Substantia nigra (tissue), 51 donors: ENCODE measurements at places on chromosomes 3 and 15.
A peak's percentile ranks its signal among the peaks of the same experiment; 100 is the strongest.

DNA sequence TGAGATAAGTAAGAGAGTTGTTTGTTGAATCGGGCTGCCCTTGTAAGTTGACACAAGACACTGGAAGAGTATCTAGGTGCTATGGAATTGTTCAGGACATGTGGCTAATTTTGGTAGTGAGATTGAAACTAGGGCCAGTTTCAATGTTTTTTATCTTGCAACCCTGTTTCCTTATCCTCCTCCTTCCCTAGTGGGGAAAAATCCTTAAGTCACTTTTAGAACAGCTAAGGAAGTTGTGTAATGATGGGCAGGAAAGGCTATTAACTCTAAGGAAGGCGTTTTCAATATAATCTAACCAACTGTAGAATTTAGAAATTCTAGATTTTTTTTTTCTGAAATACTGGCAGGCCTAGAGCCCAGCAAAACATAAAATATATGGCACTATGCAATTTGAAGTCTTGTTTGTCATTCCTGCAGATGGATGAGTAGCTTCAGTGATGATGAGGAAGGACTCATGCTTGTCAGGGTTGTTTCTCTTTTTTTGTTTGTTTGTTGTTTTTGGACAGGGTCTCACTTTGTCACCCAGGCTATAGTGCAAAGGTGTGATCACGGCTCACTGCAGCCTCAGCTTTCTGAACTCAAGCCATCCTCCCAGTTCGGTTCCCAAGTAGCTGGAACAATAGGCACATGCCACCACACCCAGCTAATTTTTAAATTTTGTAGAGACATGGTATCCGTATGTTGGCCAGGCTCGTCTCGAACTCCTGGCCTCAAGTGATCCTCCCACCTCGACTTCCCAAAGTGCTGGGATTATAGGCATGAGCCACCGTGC lies 27.6 kb upstream of the ADAMTS9 start:
- no peak for DNase-seq

- no peak for DNase-seq
Observed at GRCh38 chr3:156459434-156459833, 95.5 kb downstream of the SSR3 start.

GRCh38 chr15:78808550-78808949 lies 2.7 kb downstream of the ADAMTS7 start:
- DNase-seq: no peak

GRCh38 chr15:66387163-66388042 lies 691 bp downstream of the MAP2K1 start:
- DNase-seq: no peak

- no peak for DNase-seq
Observed at GRCh38 chr3:47867451-47868044, 64.6 kb downstream of the DHX30 start.

- DNase-seq: no peak
Observed at GRCh38 chr15:68495981-68496705, 64.2 kb upstream of the ITGA11 start.

DNA sequence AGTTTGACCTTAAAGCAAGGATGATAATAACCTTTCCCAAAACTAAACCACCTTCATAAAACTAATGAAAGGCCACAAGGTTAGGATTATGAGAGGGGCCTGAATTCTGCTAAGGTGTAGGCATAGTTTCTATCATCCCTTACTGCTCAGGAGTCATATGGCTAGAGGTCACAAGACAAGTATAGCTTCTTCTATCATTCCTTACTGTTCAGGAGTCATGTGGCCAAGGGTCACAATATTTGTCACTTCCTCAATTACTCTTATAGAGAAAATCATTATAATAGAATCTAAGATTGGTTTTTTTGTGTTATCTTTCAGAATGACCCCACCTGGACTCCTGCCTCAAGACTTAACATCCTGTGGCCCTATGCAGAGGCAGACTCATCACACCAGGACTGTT lies 36.6 kb downstream of the HERC1 start:
- DNase-seq: no peak

GRCh38 chr15:86634146-86634545 lies 554.5 kb downstream of the AGBL1 start:
- DNase-seq: no peak

DNA sequence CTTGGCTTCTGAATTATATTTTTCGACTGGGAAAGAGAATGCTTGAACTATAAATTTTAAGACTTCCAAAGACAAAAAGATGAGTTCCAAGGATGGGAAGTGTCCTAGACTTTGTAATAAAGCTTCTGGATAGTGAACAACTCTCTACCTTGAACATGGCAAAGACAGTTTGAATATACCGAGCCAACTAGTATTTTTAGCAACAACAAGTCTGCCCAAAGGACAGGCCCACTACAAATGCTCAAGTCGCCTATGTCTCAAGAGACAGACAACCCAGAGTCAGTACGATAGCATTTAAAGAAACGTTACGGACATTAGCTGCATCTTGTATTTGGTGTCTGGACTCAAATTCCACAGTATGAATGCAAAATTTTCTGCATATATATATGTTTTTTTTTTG lies 175.3 kb upstream of the SLC2A2 start:
- DNase-seq: no peak

GRCh38 chr3:79587150-79587549 lies 180.6 kb downstream of the ROBO1 start:
- no peak for DNase-seq

DNA sequence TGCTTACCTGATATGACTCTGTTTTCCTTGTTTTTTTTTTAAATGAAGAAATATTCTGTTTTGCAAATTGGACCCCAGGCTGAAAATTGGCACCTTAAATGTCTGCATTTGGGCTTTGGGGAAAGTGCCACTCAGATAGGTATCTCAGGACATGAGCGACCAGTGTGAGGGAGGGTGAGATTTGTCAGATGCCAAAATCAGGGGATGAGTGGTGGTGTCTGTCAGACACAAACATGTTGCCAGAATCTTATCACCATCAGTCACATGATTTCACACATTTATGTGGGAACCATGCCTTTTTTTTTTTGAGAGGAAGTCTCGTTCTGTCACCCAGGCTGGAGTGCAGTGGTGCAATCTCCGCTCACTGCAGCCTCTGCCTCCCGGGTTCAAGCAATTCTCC lies 75.6 kb upstream of the OSBPL11 start:
- DNase-seq: no peak

- DNase-seq: peak; percentile 18
Observed at GRCh38 chr15:79184465-79184892, 93.9 kb upstream of the RASGRF1 start.

DNA sequence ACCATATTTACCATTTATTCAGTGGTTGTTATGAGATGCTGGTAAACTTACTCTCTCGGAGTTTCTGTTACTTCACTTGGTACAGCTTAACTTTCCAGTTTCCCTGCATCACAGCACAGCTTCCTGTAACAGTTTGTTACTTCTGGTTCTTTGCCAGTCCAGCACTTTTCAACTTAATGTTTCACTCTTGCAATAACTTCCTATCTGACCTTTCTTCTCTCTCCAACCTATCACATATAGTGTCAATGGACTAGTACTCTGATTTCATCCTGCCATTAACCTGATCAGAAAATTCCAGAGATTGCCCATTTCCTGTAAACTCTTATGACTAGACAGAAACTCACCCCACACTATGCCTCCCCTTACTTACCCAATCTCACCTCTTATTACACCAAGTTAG lies 3.9 kb upstream of the ATP11B start:
- no peak for DNase-seq

- no peak for DNase-seq
Observed at GRCh38 chr15:73957276-73957675, 31.0 kb downstream of the LOXL1 start.

DNA sequence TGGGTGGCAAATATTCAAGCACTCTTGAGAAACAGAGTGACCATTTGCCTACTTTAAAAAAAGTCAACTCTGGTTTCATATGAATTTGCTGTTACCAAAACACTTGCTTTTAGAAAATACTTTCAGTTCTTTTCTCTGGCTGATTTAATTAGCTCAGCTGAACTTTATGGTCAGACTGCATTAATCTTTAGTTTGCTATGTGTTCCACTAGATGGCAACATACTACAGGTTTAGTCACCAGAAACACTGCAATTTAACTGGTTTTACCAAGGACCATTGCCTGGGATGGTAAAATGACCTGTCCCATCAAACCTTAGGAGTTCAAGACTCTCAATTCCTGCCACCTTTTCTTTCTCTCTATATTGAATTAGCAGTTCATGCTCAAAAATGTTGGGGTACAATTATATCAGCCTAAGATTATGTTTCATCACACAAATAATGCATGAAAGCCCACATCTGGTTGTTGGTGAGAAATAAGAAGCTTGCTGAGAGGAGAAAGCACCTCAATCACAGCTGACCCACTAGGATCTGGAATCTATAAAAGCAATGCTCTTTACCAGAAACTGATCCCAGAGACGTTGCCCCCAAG lies 14.2 kb downstream of the EIF4E3 start:
- DNase-seq: no peak

- DNase-seq: peak; percentile 42
Observed at GRCh38 chr3:61564395-61565059, 3.2 kb downstream of the PTPRG start.

DNA sequence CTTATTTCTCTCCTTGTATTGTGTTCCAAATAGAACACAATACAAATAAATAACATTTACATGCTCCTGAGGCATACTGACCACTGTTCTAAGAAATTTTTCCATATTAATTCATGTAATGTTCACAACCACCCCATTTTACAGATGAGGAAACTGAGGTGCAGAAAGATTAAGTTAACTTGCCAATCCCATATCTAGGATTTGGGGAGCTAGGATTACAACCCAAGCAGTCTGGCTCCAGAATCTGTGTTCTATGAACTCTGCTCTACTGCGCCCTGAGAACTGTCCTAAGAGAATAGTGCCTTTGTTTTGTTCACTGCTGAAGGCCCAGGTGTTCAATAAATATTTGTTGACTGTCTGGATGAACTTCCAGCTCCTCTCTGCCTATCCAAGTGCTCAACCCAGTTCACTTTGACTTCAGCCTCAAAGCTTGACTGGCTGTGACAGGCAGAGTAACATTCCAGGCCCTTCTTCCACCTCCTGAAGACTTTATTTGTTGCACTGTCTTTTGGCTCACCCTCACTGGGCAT lies 3.1 kb downstream of the NEK10 start:
- no peak for DNase-seq

GRCh38 chr3:134338516-134339261 lies 35.6 kb downstream of the AMOTL2 start:
- DNase-seq: no peak

DNA sequence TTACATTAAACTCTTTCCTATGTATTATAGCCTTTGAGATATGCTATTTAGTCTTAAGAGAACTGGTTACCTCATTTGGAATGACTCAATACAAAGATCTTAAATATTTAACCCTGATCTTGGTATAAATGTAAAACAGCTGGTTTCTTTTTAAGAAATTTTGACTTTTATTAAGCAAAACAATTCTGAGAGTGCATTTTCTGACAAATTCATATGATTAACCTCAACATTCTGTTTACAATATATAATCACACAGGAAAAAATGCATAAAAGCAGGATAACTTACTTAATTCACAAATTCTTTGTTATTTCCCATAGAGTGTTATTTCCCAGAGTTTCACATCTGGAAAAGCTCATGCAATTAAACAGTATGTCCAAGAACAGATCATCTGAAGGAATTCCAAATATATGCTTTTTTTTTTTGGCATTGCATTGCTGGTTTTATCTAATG lies 400.4 kb upstream of the THBS1 start:
- DNase-seq: no peak

DNA sequence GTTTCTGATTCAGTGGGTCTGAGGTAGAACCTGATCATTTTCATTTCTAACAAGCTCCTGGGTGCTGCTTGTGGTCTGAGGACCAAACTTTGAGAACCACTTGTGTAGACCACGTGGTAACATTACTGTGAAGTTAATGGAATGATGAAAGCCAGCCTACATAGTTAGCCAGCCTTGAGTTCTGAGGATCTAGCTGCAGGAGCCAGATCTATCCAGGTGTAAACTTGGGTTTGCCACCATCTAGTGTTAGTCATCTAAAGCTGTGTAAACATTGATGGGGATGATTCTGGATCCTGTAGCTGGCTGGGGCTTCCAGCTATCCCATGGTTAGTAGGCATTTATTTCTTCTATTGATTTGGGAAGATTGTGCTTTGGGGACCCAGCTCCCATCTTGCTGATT lies 170.0 kb downstream of the TMEM108 start:
- DNase-seq: no peak

DNA sequence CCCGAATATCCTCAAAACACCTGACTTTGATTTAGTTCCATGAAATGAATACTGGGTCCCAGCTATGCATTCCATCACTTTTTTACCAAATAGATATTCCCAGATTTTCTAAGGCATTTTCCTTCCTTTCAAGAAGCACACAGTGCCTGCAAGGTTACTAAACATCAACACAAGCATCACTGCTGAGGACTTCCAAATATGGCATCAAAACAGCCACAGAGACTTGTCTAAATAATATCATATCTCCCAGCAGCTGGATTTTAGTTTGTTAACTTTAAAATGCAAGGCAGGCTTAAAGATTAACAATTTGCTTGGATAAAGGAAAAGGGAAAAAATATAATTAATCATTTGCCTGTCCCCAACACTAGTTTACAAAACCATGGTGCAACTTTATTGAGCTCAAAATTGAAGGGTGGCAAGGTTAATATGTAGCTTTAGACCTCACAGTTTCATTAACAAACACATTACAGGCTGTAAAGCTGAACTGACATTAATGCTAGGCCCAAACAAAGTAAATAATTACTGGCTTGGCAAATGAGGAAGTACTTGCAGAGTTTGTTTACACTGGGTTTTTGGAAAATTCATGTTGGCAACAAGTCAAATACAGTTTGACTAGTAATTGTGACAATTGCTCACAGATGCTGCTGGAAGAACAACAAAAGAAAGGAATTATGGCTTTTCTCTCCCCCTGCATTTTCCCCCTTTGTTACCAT lies 401.7 kb upstream of the CDIN1 start:
- no peak for DNase-seq

DNA sequence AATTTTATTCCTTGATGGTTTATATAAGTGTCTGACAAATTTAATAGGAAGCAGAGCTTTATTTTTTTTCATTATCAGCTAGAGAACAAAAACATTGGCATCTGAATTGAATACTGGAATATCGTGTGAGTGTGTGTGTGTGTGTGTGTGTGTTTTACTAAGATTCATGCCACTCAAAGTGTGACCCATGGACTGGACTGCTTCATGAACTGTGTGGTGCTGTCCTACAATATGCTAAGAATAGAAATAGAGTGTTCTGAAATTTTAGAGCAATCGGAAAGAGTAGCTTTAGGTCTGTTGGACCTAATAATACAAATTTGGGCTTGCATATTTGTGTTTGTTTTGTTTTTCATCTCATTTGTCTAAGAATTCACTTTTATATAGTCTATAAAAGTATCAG lies 89.6 kb downstream of the MITF start:
- DNase-seq: no peak

GRCh38 chr15:98799461-98800390 lies 151.4 kb downstream of the IGF1R start:
- DNase-seq: no peak
